Umbilical cord (tissue), 2 donors: ENCODE measurements at places on chromosomes 4 and X. TPM values are rescaled to one million over a fixed set of nuclear protein-coding genes. Genes with fewer than 3 reads are reported as not detected.

Gene IL13RA2
- total RNA-seq: not detected

Gene TDO2
- 40.9 TPM for total RNA-seq

Gene CT45A8
- not detected for total RNA-seq

Gene BRS3
- 1.2 TPM for total RNA-seq

Gene EXOC1
- 51.3 TPM for total RNA-seq

Gene ATP8A1
- 14.7 TPM for total RNA-seq

Gene SORCS2
- 9.6 TPM for total RNA-seq

Gene ARHGAP6
- total RNA-seq: 5.1 TPM
